Thyroid gland (tissue), 4 donors: ENCODE measurements at places on chromosomes 7 and 10. TPM values are rescaled to one million over a fixed set of nuclear protein-coding genes. Genes with fewer than 3 reads are reported as not detected.

GRCh38 chr10:48797830-48798229 is 113.2 kb downstream of the WDFY4 start:
- no peaks in the 10 kb centered on the region for H3K36me3 ChIP-seq
- H3K4me3 ChIP-seq: no peak overlapping the region
- no peak overlapping the region for H3K27ac ChIP-seq
- H3K27me3 ChIP-seq: no peaks in the 10 kb centered on the region
- no peak for DNase-seq
- H3K4me1 ChIP-seq: no peaks in the 10 kb centered on the region

GRCh38 chr10:63133821-63134557 is 861 bp downstream of the NRBF2 start:
- peaks cover 25% of the 10 kb centered on the region for H3K4me1 ChIP-seq
- H3K27me3 ChIP-seq: no peaks in the 10 kb centered on the region
- H3K4me3 ChIP-seq: peak overlapping the region; percentile 80

DNA sequence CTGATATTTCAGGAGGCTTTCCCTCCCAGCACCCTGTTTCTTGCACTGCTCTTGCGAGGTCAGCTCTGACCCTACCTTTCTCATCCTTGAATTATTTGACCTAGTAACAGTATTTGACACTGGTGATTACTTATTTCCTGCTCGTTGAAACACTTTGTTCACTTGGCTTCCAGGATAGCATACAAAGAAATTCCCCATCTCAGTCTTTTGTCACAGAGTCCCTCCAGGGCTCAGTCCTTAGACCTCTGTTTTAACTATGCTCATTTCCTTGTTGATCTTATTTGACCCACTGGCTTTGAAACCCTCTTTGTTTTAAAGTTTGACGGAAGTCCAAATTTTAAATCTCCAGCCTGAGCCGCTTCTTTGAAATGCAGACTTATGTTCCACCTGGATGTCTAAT is 29.9 kb downstream of the BMPR1A start:
- no peak overlapping the region for H3K4me3 ChIP-seq
- H3K4me1 ChIP-seq: peaks cover 44% of the 10 kb centered on the region
- no peaks in the 10 kb centered on the region for H3K36me3 ChIP-seq
- H3K27ac ChIP-seq: peak overlapping the region; percentile 66
- no peak for DNase-seq

GRCh38 chr7:76282344-76283253 is 19.9 kb upstream of the HSPB1 start:
- H3K36me3 ChIP-seq: no peaks in the 10 kb centered on the region
- DNase-seq: no peak
- H3K27me3 ChIP-seq: no peaks in the 10 kb centered on the region
- H3K4me3 ChIP-seq: no peak overlapping the region

GRCh38 chr7:103735377-103735776 is 254.1 kb downstream of the RELN start:
- H3K27ac ChIP-seq: no peak overlapping the region
- H3K4me1 ChIP-seq: no peaks in the 10 kb centered on the region
- no peak overlapping the region for H3K4me3 ChIP-seq
- DNase-seq: no peak
- no peaks in the 10 kb centered on the region for H3K36me3 ChIP-seq

DNA sequence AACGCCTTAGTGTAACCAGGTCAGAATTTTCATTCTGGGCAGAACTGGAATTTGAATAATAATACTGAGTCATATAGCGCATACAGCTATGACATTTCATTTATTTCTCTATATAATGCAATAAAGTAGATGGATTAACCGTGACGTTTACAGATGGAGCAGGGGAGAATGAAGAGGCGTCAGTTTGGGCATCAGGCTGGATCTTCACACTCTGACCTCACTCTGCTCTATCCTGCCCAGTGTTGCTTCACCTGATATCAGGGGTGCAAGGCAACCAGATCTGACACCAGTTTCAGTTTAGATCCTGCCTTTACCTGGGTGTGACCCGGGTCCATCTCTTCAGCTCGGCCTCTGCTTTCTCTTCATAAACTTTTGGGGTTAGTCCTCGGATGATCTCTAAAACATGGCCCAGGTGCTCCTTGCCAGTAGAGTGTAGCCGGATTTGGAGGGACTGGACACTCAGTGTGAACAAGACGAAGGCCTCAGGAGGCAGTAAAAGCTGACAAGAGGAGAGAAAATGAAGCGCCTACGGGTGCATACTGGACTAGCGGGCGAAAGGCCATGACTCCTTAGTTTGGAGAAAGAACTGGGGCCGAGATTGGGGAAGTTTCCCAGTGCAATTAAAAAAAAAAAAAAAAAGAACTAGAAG is 1.4 kb upstream of the ZYX start:
- H3K27me3 ChIP-seq: no peaks in the 10 kb centered on the region
- no peak overlapping the region for H3K4me3 ChIP-seq
- DNase-seq: no peak
- H3K36me3 ChIP-seq: no peaks in the 10 kb centered on the region

- DNase-seq: no peak
- H3K27me3 ChIP-seq: no peaks in the 10 kb centered on the region
- no peaks in the 10 kb centered on the region for H3K4me1 ChIP-seq
- H3K27ac ChIP-seq: no peak overlapping the region
- H3K4me3 ChIP-seq: no peak overlapping the region
- H3K36me3 ChIP-seq: no peaks in the 10 kb centered on the region
Observed at GRCh38 chr10:131744346-131744745, 156.5 kb upstream of the PPP2R2D start.

DNA sequence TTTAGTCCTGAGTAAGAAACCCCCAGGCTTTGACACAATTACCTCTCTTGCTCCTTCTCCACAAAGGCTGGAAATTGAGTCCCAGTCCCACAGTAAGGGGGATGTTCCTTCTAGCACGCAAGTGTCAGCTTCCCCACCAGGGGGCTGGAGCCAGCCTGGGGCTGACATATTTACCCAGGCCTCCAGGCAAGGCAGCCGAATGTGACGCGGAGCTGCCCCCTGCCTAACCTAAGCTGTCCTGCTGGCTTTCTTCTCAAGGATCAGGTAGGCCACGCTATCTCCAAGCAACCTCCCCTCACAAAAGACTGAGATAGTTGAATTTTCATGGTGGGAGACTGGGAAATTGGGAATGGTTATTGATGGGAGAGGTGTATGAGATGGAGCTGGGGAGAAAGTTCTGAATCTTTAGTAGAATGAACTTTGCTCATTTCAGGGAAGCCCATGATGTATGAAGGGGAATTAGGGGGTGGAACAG is 19.2 kb upstream of the BMPER start:
- H3K4me1 ChIP-seq: no peaks in the 10 kb centered on the region
- H3K27ac ChIP-seq: no peak overlapping the region
- DNase-seq: no peak
- no peaks in the 10 kb centered on the region for H3K36me3 ChIP-seq
- no peak overlapping the region for H3K4me3 ChIP-seq
- H3K27me3 ChIP-seq: no peaks in the 10 kb centered on the region

DNA sequence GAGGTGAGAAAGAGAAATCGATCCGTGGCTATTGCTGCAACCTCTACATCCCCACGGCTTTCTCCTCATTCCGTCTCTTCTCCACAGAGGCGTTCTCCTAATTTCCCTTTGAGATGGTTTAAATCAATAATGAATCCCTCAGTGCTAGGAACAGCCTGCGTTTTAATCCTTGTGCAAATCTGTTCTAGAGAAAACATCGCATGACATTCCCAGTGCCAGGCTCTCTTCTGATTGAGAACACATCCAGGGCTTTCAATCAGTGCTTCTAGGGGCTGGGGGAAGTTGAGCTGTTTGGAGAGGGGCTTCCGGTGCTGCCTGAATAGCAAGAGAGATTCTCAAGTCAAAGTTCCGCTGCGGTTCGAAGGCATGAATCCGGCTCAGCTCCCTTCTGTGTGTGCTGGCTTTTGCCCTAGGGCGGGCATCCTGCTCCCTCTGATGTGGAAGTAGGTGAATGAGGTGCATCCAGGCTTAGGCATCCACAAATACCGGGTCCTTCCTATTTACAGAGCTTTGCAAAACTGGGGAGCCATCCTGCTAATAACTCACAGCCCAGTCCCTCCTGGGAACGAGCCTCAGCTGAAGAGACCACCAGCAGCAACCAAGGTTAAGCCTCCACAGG is 62.8 kb downstream of the CHST15 start:
- H3K27me3 ChIP-seq: no peaks in the 10 kb centered on the region
- H3K4me1 ChIP-seq: peaks cover 19% of the 10 kb centered on the region
- H3K4me3 ChIP-seq: no peak overlapping the region
- H3K36me3 ChIP-seq: peaks cover 6% of the 10 kb centered on the region
- no peak overlapping the region for H3K27ac ChIP-seq

- no peaks in the 10 kb centered on the region for H3K4me1 ChIP-seq
- H3K36me3 ChIP-seq: no peaks in the 10 kb centered on the region
- no peaks in the 10 kb centered on the region for H3K27me3 ChIP-seq
- DNase-seq: no peak
- no peak overlapping the region for H3K27ac ChIP-seq
- no peak overlapping the region for H3K4me3 ChIP-seq
Observed at GRCh38 chr7:82012453-82012852, 242.6 kb upstream of the HGF start.

Gene DYNC1I1
- 6.6 TPM for total RNA-seq

GRCh38 chr10:71496927-71497762 is 100.4 kb downstream of the CDH23 start:
- no peak overlapping the region for H3K4me3 ChIP-seq
- no peak overlapping the region for H3K27ac ChIP-seq
- H3K36me3 ChIP-seq: no peaks in the 10 kb centered on the region

Gene CPN1
- not detected for total RNA-seq

Gene PRSS37
- not detected for total RNA-seq

GRCh38 chr7:118175740-118176139 is 8.2 kb upstream of the LSM8 start:
- no peaks in the 10 kb centered on the region for H3K27me3 ChIP-seq
- H3K27ac ChIP-seq: no peak overlapping the region
- no peak for DNase-seq
- H3K4me3 ChIP-seq: no peak overlapping the region
- H3K4me1 ChIP-seq: no peaks in the 10 kb centered on the region
- H3K36me3 ChIP-seq: no peaks in the 10 kb centered on the region

Gene AEBP1
- total RNA-seq: 38.9 TPM

DNA sequence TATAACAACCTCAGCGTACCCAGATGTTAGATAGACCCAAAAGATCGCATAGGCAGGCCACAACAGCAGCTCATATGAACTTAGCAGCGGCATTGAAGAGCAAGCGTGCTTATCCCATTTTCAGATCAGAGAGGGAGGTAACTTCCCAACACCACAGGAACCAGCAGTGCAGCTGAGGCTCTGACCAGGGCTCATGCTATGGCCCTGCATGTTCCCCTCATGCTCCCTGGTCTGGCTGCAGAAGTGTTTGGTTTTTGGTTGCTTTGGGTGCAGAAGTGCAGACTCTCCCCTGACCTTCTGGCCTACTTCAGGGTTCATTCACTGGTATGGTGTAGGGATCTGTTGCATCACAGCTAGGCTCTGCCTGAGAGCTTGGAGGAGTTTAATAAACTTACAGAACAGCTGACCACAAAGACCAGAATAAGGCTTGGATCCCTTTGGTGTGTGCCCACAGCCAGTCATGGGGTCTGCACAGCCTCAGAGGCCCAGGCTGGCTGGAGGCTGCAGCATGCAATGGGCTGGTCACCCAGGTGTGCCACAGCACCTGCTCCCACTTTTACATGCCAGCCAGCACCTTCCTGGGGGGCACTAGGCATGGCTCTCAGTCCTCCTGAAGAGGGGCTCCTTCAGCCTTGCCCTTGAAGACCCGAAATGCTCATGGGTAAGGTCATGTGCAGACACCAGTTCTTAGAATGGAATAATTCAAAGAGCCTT is 9.1 kb upstream of the CXCL12 start:
- no peak for DNase-seq
- H3K27me3 ChIP-seq: no peaks in the 10 kb centered on the region
- peaks cover 10% of the 10 kb centered on the region for H3K4me1 ChIP-seq

Gene IKZF5
- total RNA-seq: 11.5 TPM
